ENCODE measurements at places on chromosomes 5 and 9. TPM values are rescaled to one million over a fixed set of nuclear protein-coding genes. Genes with fewer than 3 reads are reported as not detected.

DNA sequence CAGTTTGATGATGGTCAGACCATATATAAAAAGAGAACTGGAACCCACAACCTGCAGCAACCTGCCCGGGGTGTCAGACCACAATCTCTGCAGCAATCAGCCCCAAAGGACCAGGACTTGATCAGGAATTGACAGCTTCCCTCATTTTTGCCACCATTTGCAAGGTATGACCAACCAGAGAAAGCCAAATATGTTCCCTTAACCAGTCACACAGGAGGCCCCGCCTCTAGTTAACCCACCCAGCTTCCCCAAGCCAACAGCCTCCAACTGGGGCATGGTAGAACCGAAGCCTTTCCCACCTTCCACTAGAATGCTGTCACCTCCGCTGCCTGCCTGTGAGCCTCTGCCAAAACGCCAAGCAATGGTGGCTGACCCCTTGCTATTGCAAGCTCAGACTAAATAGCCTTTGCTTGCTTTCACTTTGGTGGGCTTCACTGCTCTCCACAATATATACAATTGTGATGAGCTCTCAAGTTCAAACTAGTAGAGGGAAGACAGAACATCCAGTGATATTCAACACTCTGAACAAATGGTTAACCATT is 86.3 kb downstream of the AK8 start:
- H3K36me3 ChIP-seq = no peaks in the 10 kb centered on the region
- no peak overlapping the region for H3K27ac ChIP-seq
- no peak overlapping the region for H3K4me3 ChIP-seq
- H3K27me3 ChIP-seq = no peaks in the 10 kb centered on the region
- no peaks in the 10 kb centered on the region for H3K4me1 ChIP-seq

DNA sequence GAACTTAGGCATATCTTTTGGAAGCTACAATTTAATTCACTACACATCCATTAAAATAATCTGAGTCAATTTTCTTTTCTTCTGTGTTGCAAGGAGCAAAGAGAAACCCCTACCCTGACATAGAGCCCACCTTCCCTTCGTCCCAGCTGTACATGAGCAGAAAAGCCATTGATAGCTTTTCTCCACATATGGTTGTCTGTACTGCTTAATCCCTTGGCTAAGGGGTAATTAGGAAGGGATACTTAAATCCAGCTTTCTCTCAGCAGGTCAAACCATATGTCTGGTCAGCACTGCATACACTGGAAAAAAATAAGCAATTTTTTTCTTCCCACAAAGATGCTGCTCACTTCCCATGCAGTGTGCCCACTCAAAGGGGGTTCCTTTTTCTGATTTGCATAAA is 94.7 kb upstream of the RAD23B start:
- no peak for DNase-seq
- H3K4me3 ChIP-seq = no peak overlapping the region
- peaks cover 1% of the 10 kb centered on the region for H3K27me3 ChIP-seq
- no peaks in the 10 kb centered on the region for H3K36me3 ChIP-seq
- no peak overlapping the region for H3K27ac ChIP-seq

Gene SARDH
- 4.1 TPM for total RNA-seq

Gene C5orf52
- total RNA-seq = not detected

GRCh38 chr5:571791-572190 is 40.3 kb upstream of the CEP72 start:
- no peaks in the 10 kb centered on the region for H3K36me3 ChIP-seq
- peaks cover 2% of the 10 kb centered on the region for H3K27me3 ChIP-seq
- H3K4me3 ChIP-seq = no peak overlapping the region
- H3K27ac ChIP-seq = no peak overlapping the region
- no peaks in the 10 kb centered on the region for H3K4me1 ChIP-seq

Gene STK32A
- total RNA-seq = not detected
